ENCODE measurements at places on chromosomes 3 and 15.

- no peak for DNase-seq
Observed at GRCh38 chr3:31254483-31254882, 278.2 kb upstream of the STT3B start.

- no peak for DNase-seq
Observed at GRCh38 chr3:137264071-137264820, 306.5 kb downstream of the IL20RB start.

DNA sequence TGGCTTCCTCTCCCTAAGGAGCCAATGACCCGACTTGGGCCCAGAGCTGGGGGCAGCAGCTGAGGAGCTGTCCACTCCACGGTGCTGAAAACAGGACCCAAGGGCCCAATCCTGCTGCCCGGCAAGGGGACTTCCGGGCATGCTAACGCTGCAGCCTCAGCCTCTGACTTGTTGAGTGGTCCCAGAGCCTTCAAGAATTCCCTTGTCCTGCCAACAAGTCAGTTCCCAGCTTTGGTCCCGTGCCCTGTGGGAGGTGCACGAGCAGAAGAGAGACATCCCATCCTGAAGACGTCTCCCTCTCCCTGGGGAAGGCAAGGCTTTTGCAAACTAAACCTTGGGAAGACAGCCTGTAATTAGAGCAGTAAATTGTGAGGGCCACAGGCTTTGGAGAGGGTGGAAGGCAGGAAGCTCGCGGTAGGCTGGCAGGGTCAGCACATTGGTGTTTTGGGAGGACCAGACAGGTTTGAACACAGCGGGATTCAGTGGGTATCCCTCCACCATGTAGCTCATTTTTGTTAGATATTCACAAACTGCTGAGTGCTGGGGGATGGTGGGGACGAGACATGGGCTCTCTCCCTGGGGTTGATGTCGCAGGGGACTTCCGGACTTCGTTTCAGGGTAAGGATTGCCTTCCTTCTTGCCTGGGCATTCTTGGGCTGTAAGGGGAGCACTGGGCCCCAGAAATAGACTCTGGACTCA, 29.8 kb upstream of the PRR23E start:
- no peak for DNase-seq

- DNase-seq = no peak
Observed at GRCh38 chr3:14548321-14548729, 8.2 kb upstream of the GRIP2 start.

DNA sequence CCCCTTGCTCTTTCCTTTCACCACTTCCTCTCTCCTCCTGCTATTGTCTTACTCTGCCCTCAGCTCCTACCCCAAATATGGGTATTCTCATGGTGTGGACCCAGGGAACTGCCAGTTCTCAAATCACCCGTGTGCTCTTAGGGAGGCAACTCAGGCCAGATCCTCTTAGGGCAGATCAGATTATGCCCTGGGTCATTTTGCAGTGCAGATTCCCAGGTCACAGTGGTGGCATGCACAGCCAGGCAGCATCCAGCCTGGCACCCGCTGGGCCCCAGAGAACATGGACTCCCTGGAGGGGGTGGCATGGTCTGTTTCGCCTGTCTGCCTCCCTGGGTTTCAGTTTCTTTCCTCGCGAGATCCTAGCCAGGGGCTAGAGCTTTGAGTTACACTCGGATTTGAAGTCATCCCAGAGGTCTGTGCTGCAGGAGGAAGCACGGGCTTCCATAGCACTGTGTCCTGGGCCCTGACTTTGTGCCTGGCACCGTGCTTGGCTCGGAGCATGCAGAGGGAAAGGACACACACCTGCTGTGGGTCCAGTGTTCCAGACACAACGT, 96.1 kb downstream of the TOP2B start:
- DNase-seq = no peak

- DNase-seq = no peak
Observed at GRCh38 chr15:77628010-77628409, 4.7 kb downstream of the LINGO1 start.

- DNase-seq = no peak
Observed at GRCh38 chr15:52419494-52419893, 109.2 kb downstream of the MYO5A start.

- no peak for DNase-seq
Observed at GRCh38 chr3:133377396-133377795, 22.5 kb upstream of the BFSP2 start.

- no peak for DNase-seq
Observed at GRCh38 chr15:68217341-68217740, 12.2 kb downstream of the CLN6 start.

GRCh38 chr3:78497021-78497420, 1270.8 kb downstream of the ROBO1 start:
- no peak for DNase-seq

DNA sequence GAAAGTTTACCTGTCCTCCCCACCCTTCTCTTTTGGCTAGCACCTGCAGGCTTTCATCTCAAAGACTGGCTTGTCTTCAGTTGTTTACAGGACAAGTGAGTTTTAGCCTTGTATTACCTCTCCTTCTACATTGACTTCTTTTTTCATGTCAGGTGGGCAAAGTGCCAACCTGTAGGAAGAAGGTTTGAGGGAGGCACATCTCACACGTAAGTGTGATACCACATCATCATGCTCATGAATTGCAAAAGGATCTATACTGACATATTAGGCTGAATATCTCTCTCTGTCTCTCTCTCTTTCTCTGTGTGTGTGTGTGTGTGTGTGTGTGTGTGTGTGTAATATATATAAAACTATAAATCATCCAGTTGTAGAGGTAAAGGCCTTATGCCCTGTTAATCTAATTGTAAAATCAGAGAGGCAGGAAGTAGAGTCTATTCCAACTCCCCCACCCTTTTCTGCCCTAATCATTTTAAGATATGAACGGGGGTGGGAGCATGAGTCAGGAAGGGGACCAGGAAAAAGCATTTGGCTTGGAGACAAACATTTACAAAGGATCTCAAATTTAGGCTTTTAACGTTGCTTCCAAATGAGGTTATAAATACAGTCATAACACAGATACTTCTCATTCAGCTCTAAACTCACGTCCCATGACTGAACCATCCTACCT, 107.0 kb upstream of the PFN2 start:
- DNase-seq = no peak

DNA sequence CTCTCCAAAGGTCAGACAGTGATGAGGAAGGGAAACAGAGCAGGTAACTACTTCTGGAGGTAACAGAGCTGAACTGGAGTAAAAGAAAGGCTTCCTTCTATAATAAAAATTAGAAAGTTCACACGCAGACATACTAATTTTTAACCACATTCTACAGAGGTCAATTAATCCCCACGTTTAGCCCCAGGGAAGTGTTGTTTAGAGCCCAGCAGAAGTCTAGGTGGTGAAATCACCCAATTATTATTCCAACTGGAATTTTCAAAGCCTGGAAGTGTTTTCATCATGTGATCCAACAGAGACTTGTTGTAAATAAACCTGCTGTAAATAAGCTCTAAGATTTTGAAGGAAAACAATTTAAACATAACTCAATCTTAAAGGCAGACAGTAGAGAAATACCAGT, 6.8 kb downstream of the ALDH1A2 start:
- no peak for DNase-seq

DNA sequence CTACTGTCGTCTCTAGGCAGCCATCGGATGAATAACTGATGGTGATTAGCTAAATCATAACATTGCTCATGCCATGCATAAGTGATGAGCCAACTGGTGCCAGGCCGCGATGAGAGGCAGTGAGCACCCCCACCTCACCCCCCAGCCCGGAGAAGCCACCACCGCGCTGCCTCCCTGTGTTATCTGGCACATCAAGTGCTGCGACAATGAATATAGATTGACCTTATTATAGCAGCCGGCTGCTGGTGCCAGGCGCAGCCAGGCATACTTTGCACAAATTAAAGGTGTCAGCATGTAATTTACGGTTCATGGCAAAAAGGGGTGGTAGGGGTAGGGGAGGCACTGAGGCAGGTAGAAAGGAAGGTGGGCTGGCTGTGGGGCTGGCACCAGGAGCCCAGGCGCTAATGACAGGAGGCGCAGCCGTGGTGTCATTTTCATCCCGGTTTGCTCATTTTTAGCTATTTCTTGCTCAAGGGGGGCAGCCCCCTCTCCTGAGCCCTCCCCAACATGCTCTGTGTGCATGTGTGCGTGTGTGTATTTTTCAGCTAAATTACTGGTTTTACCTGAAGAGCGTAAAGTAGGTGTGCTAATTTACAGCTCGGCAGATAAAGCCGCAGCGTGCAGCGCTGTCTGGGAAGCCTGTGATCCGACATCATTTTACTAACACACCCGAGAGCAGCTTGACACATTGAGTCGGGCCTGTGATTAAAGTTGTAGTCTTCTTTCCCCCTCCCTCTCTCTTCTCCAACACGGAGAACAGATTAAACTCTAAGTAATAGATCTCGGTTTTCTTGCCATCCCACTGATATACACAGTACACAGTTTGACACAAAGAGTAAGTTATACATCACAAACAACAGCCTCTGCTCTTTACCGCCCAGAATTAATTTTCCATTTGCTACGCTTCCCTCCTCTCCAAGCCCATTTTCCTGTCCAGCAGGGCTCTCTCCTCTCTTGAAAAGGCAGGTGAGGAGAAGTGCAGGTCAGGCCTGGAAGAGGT, 212.3 kb downstream of the RPLP1 start:
- no peak for DNase-seq

- no peak for DNase-seq
Observed at GRCh38 chr15:66053991-66054390, 184.7 kb downstream of the RAB11A start.

GRCh38 chr3:117278424-117279190, 569.0 kb downstream of the TUSC7 start:
- DNase-seq = no peak

DNA sequence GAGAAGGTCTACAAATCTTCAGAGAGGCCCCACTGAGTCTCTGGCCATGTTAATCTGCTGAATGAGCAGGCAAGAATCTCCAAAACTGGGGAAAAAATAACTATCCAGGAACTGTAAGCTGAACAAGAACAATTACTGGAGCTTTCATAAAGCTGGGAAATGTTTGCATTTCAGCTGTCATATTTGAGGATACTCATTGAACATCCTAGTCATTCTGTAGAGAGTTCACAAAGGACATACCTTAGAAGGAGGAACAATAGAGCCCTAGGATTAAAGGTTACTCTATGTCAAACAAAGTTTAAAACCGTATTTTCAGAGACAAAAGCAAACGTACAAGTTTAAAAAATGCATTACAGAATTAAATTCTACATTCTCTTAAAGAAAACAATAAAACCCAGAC, 257.5 kb downstream of the SCAPER start:
- no peak for DNase-seq

GRCh38 chr3:8775181-8775580, 5.8 kb upstream of the OXTR start:
- no peak for DNase-seq

- DNase-seq = no peak
Observed at GRCh38 chr3:136632625-136633081, 119.5 kb downstream of the STAG1 start.

DNA sequence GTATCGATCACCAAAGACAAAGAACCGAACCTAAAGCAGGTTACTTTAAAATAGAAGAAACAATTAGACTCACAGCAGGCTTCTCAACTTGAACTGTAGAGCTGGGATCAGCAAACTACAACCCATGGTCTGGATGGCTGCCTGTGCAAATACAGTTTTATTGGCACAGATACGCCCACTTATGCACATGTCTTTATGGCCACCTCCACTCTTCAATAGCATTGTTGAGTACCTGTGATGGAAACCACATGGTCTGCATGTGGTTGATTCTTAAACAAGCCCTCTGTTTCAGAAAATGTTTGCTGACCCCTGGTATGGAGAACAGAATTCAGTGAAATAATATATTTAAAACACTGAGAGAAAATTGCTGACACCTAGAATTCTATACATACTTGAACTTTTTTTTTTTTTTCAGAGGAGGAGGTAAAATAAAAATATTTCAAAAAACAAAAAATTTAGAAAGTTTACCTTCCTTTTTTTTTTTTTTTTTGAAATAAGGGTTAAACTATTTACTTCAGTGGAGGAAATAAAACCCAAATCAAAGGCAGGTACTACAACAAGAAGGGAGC, 263.8 kb upstream of the ATP10A start:
- DNase-seq = no peak

DNA sequence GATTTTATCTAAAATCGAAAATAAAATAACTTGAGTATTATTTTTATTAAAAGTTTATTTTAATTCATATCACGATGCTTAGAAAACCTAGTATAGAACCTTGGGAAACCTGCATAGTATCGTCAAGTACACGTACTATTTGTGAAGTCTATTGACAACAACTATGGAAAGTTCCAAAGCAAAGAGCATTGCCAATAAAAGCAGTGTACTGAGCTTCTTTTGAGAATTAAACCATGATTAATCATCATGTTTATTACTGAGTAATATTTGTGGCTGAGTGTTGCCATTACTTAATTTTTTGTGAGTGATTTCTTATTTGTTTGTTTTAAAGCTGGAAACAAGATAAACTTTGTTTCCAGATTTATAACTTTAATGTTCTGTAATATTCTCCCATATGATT, 674.1 kb downstream of the CADM2 start:
- DNase-seq = no peak

- DNase-seq = no peak
Observed at GRCh38 chr3:5503136-5503535, 315.6 kb downstream of the EDEM1 start.

DNA sequence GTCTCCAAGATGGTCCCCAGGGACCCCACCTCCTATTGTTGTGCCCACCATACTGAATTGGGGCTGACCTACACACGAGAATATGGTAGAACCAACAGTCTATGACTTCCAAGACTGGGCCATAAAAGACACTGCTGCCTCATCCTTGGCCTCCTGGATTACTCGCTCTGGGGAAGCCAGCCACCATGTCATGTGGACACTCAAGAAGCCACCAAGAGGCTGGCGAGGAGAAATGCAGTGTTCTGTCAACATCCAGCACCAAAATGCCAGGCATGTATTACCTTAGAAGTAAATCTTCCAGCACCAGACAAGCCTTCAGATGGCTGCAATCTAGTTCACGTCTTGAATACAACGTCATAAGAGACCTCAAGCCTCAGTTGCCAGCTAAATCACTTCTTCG, 17.1 kb upstream of the TPM1 start:
- no peak for DNase-seq

DNA sequence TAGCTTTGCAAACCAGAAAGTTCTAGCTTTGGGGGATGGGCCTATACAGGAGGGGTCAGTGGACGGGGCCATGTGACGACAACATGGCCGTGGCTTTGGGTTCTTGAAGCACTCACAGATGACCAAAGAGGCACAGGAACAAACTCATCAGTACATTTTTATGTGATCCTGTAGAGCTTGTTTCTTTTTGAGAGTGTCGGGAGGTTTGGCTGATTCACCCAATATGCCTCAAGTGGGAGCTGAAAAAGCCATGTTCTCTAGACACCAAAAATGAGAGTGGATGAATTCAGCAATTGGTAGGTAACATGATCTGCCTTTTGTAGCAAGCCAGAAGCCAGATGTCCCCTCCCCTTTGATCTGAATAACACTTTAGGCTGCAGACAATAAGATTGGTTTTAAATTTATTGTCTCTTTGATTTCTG, 30.1 kb downstream of the GREM1 start:
- no peak for DNase-seq

Measured in effector CD4-positive, alpha-beta T cell (primary cell).